ENCODE measurements at places on chromosomes 4 and X.

GRCh38 chr4:1250527-1250812, 1.5 kb upstream of the CTBP1 start:
- no peak for DNase-seq

DNA sequence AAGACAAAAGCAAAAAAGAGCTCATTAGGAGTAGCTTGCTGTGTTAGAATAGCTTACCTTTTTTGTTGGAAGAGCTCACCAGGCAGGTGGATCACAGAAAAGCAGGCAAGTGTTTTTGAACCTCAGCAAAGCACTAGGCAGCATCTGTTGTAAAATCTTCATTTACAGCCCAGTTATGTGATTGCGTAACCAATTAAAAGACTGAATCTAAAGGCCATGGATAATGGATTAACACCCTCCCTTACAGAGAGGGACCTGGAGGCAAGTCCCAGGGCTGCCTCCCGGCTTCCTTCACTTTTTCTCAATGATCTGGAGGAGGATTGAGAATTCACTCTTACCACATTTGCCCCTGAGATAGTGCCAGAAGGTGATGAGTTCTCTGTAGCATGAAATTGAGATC, 51.1 kb downstream of the MAMLD1 start:
- DNase-seq = no peak

- DNase-seq = no peak
These were observed 34.5 kb upstream of the TLL1 start for GRCh38 chr4:165838575-165838974.

DNA sequence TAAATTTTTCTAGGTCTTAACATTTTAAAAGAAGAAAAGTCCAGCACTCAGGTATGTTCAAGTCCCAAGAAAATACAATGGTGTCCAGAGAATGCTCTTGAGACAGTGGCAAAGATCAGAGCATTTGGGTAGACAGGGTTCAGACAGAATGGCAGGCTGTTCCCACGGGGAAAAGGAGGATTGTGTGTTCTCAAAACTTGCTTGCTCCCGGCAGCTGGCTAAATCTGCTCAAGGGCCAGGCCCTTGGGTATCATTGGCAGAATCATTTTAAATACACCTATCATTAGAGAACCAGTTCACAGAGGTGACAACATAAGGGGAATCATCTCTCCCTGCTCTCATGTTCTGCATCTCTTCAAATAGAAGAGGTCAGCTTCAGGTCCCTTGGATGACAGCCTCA, 456.3 kb downstream of the DTHD1 start:
- no peak for DNase-seq

GRCh38 chr4:25169446-25169845, 9.2 kb upstream of the SEPSECS start:
- DNase-seq = no peak

GRCh38 chrX:133537142-133537541, 121.9 kb upstream of the GPC4 start:
- DNase-seq = no peak

- no peak for DNase-seq
These were observed 50.6 kb upstream of the PHOX2B start for GRCh38 chr4:41799126-41799525.

GRCh38 chr4:77776182-77777134, 42.7 kb downstream of the CNOT6L start:
- DNase-seq = no peak
